RWPE2 (cell line): ENCODE measurements at places on chromosomes 2 and 18.

DNA sequence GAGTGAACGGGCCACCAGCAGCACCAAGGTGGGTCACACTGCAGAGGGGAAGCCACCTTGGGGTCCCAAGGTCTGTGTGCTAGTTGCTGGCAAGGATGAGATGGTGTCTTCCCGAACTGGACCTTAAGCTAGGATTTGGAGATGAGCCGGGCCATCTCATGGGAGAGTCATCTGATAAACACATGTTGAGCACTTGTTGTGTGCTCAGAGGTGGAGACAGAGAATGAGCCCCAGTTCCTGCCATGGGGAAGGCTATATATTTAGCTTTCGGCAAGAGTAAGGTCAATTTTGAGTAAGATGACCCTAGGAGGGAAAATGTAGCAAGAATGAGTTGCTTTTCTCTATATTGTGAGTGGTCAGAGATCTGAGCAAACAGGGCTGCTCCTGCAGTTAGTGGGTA is 41.4 kb upstream of the RPL31 start:
- no peak for DNase-seq

GRCh38 chr2:61707984-61708852 is 145.6 kb downstream of the FAM161A start:
- DNase-seq: no peak

- DNase-seq: no peak
These were observed 510.3 kb downstream of the RNF144A start for GRCh38 chr2:7427293-7428060.

DNA sequence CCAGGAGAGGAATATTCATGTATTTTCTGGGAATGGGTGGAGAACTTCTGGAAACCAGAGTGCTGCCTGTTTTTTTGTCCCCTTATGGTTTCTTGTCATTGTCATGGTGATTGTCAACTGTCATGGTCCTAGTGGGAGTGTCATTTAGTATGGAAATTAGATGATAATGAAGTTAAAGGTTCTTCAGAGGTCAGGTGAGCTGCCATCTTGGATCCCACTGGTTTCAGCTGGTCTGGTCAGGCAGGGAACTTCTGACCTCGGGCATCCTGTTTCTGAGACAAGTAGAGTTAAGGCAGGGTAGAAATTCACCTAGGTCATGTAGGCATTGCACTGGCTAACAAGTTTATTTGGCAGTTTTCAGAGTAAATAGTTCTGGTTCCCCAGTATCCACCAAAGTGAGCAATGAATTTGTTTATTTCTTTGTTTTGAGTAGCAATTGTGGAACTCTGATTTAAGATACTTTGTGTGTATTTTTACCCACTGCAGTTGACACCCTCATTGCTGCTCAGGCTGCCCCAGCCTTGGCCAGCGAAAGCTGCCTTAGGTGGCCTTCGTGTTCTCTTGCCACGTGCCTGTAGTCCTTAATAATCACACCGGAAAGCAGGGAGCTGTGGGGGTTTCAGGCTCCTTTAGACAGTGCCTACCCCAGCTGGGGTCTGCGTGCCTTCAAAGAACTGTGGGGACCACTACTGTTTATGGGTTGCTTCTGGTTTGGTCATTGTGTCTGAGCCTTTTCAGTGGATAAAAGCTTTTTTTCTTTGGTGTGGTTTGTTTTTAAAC is 48.7 kb downstream of the NCK2 start:
- DNase-seq: no peak

- no peak for DNase-seq
These were observed 31.9 kb downstream of the SLC66A3 start for GRCh38 chr2:11187083-11187619.

GRCh38 chr2:158810731-158811460 is 15.8 kb downstream of the DAPL1 start:
- DNase-seq: no peak

GRCh38 chr18:33821503-33821902 is 243.5 kb downstream of the ASXL3 start:
- DNase-seq: no peak

- DNase-seq: no peak
These were observed 39.4 kb downstream of the SH2D6 start for GRCh38 chr2:85457877-85458316.

DNA sequence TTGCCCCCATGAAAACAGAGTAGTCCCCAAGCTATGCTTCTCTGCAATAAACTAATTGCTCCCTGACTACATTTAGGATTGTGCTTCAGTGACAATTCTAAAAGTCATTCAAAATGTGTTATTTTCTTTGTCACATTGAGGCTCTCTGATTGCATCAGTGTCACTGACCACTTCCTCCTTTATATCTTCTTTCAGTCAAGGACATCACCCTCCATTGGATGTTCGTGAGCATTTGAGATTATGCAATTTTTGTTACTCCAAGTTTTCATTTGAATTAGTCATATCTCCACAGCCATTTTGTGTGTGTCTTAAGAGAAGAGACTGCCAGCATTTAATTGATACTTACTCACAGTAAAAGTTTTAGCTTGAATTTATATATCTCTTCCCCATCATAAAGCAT is 780.8 kb upstream of the GCFC2 start:
- DNase-seq: no peak

GRCh38 chr2:234772733-234773060 is 179.1 kb upstream of the SH3BP4 start:
- DNase-seq: no peak

DNA sequence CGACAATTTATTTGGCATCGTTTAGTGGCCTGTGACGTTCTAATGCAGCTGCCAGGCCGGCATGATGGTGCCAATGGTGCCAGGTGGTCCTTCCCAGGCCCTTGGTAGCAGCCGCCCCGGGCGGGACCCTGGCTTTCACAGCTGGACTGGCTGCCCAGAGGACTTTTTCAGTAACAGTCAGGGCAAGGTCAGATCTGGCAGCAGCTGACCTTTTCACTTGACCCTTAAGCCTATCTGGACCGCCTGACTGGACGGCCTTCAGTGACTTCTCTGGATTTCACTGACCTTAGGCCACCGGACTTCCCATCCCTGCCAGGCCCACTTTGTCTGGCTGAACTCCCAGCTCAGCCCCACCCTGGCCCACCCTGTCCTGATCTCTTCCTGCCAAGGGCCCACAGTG is 15.9 kb downstream of the TRIB2 start:
- DNase-seq: no peak

- DNase-seq: no peak
These were observed 171.6 kb downstream of the BCL2 start for GRCh38 chr18:63147973-63148372.

DNA sequence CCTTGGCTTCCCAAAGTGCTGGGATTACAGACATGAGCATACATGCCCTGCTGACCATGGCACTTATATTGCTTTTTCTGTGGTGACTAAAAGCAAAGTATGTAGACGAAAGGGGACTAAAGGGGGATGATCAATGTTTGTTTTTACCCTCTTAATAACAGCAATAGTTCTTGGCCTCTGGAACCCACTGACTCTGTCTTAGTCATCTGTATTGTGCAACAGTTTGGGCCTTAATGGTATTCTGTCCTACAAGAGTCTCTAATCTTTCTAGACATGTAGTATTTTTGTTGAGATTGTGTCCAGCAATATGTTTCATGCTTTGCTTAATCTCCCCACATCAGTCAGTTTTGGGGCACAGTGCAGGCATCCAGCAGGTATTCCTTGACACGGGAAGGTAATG is 359.9 kb upstream of the FANCL start:
- no peak for DNase-seq

DNA sequence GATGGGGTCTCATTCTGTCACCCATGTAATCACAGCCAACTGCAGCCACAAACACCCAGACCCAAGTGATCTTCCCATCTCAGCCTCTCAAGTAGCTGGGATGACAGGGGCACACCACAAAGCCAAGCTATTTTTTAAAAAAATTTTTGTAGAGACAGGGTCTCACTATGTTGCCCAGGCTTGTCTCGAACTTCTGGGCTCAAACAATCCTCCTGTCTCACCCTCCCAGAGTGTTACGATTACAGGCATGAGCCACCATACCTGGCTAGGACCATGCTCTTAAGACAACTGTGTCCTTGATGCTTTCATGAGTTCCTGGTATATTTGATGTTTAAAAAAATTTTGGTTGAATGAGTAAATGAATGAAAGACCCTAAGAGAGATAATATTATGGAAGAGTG is 19.4 kb downstream of the ABCB11 start:
- no peak for DNase-seq

- DNase-seq: no peak
These were observed 154.4 kb upstream of the ACAA2 start for GRCh38 chr18:49967636-49968313.

DNA sequence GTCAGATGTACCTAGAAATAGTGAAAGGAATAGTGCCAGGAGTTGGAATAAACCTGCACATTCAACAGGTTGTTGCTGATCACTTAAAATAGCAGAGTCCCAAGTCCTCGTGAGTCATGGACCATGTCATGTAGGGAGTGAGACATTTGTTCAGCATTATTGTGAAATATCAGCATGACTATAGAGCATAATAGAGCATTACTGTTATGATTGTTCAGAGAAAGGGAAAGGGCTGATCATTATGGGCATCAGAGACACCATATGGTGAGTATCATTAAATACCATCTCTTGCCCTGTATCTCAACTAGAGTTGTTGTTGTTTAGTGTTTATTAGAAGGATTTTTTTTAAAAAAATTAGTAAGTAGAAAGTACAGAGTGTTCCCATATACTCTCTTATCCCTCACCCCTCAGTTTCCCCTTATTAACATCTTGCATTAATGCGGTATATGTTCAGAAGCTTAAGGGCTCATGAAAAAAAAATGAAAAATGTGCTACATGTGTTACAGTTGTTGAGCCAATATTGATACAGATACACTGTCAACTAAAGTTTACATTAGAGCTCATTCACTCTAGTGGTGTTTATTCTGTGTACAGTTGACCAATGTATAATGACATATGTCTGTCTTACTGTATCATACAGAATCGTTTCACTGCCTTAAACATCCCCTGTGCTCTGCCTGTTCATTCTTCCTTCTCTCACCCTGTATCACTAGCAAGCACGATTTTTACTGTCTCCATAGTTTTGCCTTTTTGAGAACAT is 5.7 kb downstream of the ELAC1 start:
- no peak for DNase-seq

GRCh38 chr2:37871456-37872191 is 53.5 kb upstream of the RMDN2 start:
- DNase-seq: no peak

DNA sequence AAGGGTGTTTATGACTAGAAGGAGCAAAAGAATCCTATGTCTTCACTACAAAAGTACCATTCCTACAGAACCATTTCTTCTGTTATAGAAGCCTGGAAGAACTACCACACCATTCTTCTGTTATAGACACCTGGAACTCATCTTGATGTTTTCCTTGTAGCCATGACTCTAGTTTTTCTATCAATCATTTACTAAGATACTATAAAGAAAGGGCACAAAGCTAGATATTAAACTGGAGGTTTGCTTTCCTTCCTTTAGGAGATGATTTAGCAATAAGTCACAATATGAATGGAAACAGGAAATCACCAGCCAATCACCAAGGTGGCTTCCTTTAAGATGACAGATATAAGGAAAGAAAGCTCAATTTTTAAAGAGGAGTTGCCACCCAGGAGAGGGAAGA is 100.3 kb upstream of the NEUROD1 start:
- DNase-seq: no peak

DNA sequence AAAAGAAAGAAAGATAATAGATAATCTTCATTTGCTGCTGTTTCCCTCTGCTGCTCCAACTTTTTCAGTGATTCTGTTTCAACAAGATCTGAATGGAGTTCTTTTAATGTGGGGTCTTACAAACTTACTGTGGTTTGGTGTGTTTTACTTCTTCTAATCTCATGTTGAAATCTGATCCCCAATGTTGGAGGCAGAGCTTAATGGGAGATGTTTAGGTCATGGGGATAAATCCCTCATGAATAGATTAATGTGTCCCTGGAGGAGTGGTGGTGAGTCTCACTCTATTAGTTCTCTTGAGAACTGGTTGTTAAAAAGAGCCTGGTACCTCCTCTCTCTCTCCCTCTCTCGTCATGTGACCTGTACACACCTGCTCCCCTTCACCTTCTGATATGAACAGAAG is 442.4 kb downstream of the EPHA4 start:
- DNase-seq: no peak

- no peak for DNase-seq
These were observed 98.6 kb downstream of the CAPN13 start for GRCh38 chr2:30708491-30709290.

DNA sequence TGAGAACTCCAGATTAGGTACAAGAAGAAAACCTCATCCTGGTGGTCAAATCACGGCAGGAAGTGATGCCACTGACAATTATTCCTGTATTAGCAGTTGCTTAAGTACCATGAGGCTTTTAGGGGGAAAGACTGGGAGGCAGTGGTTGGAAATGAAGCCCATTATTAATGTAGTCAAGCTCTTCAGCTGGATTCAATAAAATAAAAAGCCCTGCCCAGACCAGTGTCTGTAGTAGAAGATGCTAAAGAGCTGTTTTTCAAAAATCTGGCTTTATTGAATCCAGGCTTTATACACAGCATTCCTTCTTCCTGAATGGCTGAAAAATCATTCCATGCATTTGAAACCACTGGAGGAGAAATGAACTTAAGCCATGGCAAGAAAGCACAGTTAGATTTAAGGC is 155.2 kb downstream of the BCL2 start:
- DNase-seq: no peak

DNA sequence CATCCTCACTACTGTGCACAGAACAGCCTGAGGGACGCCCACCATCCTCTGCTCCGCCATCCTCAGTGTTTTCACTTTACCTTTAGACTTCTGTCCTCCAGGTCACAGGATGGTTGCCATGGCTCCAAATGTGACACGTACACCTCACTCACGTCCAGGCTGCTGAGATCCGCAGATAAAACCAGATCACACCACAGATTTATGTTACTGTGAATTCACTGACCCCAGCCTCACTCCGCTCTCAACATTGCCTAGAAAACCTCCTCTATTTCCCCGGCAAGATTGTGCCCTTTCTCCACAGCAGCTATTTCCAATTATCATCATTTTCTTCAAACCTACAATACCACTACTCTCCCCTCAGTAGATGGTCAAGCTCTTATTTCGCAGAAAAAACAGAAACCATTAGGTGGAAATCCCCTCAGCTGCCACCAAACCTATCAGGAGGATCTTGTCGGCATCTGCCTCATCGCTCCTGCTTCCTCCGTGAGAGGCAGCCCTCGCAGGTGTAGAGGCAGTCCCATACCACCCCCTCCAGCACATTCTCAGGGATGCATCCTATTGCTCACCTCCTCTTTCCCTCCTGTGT is 49.8 kb upstream of the SLC1A4 start:
- no peak for DNase-seq
